ENCODE measurements at places on chromosomes 2 and 18.

DNA sequence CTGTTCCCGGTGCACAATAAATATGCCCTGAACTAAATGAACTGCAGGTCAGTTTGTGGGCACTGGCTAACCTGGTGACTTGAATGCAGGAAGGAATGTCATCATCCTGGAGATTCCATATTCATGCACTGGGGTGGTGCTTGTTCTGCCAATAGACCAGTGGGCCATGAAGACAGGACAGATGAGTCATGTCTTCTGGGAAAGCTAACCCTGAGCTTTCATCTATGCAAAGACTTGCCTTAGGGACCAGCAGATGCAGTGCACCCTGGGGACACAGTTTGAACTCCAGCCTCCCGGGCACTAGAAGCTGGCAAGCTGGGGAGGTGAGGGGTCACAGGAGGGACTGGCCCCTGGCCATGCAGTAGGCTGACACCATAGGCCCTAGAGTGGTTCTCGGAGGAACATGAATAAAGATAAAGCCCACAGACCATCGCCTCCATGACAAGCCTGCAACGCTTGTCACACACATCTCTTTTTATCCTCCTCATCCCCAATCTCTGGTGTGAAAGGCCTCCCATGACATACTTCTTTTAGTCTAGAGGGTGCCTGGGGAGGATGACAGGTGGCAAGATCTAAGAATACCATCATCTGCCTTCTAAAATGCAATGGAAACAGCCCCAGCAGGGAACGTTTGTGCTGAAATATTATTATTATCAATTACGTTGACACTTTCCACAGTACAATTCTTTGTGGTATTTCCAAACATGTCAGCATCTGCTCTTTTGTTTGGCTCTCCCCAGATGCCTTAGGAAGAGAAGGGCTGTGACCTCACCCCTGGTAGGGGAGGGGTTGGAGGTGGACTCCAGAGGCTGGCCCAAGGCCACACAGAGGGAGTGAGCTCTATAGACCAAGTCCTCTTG lies 267.4 kb upstream of the RAB6C start:
- DNase-seq: no peak

GRCh38 chr18:2855560-2856350 lies 8.9 kb downstream of the EMILIN2 start:
- no peak for DNase-seq

- DNase-seq: no peak
These were observed 170.5 kb downstream of the NYAP2 start for GRCh38 chr2:225569995-225570394.

DNA sequence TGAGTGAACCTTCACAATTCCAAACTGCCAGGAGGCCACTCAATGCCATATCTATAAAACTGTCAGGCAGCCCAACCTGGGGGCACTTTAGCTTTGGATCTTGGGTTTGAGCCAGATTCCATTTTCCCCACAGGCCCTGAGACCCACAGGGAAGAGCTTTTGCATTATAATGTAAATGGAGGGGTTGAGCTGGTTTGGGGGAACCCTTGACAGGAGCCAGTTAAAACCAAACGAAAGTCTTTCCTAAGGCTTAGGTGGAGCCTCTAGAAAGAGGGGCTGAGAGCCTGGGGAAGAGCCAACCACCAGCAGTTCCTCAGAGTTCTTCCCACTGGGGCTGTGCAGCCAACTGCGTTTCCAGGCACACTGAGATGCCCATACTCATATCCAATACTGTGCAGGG lies 42.7 kb downstream of the BCL11A start:
- no peak for DNase-seq

GRCh38 chr18:49656073-49656692 lies 94.3 kb downstream of the LIPG start:
- no peak for DNase-seq

GRCh38 chr2:144663207-144663606 lies 143.3 kb upstream of the ZEB2 start:
- no peak for DNase-seq

DNA sequence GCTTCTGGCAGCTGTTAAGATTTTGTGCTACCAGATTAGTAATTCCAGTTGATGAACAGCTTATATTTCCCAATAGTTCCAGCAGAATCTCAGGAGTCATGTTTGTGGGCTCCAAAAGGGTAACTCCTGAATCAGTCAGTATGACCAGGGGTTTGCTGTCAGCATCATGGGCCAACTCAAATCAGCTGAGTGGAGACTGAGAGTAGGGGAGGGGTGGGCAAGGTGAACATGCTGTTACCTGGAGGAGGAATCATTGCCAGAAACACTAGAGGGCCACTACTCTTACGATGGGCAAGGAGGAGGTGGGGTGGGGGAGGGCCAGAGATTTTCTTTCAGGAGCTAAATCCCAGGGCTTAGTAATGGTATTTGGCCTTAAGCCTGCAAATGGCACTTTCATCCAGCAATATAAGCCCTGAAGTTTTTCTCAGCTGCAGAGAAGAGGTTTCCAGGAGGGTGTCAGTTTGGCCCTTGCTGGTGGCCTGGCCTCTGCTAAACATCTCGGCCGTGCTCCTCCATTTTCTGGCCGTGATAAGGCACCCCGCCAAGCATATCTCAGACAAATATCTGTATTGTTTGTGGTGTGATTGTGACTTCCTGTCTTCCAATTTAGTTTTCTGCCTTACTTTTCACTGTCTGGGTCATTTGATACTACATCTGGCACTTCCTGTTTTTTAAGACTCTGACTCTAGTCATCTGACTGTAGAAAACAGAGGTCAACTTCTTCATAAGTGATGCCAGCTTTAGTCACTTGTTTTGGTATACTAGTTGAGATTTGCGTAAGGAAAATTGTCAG lies 120.5 kb upstream of the CXCR4 start:
- DNase-seq: no peak

GRCh38 chr2:237392186-237392585 lies 21.8 kb downstream of the COL6A3 start:
- no peak for DNase-seq

DNA sequence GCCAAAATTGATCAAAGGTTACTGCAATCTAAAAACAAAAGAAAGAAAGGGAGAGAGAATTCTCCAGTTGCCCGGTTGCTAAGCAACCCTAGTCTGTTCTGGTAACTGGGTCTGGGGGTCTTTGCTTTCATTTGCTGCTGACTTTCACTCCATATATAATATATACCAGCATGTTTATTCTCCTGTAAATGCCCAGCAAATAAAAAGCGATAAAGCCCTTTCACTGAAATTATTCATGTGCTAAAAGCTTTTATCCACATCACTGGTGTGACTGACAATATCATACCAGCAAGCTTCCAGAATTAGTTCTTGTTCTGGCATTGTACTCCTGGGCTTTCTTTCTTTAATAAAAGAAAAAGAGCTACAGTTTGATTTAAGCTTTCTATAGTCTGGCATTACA lies 75.5 kb upstream of the ST8SIA3 start:
- no peak for DNase-seq

DNA sequence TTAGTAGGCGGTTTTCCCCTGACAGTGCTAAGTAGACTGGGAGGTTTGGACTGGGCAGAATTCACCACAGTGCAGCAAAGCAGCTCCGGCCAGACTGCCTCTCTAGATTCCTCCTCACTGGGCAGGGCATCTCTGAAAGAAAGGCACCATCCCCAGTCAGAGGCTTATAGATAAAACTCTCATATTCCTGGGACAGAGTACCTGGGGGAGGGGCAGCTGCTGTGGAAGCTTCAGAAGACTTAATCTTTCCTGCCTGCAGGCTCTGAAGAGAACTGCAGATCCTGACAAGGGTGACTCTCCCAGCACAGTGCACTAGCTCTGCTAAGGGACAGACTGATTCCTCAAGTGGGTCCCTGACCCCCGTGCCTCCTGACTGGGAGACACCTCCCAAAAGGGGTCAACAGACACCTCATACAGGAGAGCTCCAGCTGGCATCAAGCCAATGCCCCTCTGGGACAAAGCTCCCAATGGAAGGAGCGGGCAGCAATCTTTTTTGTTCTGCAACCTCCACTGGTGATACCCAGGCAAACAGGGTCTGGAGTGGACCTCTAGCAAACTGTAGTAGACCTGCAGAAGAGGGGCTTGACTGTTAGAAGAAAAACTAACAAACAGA lies 266.8 kb upstream of the CRIM1 start:
- no peak for DNase-seq
